ENCODE measurements at places on chromosomes 4 and X.
A peak's percentile ranks its signal among the peaks of the same experiment; 100 is the strongest.

- DNase-seq, result no peak
Measured at GRCh38 chrX:41406201-41406600, 40.9 kb upstream of the NYX start.

- DNase-seq, result no peak
Measured at GRCh38 chr4:6423575-6423974, 48.8 kb downstream of the PPP2R2C start.

DNA sequence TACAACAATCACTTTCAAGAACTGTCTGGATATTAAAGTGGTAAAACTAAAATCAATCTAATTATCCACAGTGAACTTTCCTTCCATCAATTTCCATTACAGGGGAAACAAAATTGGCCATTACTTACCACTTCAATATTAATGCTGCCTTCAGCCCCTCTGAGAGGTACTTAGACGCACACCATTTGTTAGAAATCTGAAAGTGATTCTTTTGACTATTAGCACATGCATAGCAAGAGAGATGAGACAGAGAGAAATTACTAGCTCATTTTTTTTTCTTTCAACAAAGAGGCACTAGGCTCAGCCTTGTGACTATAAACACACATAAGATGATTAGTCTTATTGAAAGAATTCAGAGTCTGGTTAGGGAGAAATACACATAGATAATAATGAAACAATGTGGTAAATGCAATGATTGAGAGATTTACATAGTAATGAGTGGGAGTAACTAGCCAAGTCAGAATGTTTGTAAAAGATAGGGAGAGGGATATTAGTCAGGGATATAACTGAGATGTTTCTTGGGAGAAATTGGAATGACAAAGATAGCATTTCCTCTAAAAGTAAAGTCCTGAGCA is 93.3 kb downstream of the YIPF7 start:
- no peak for DNase-seq

GRCh38 chr4:170465429-170465828 is 375.7 kb upstream of the AADAT start:
- DNase-seq, result no peak

- DNase-seq, result no peak
Measured at GRCh38 chrX:64394059-64394873, 986 bp downstream of the MTMR8 start.

DNA sequence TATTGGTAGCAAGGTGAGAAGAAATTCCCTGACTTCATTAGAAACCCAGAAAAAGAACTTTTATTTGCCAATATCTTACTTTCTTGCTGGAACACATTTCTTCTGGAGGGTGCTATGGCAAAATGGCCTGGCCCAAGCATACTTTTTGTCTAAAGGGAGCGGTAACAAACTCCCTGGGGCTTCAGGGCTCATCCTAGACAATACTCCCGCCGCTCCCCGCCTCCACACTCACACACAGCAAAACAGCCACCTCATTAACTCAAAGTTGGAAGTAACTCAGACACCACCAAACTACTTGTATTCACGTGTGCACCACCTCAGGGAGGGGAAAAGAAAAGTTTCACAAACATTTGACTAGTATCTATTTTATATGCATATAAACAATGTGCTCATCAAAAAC is 75.7 kb downstream of the IGSF1 start:
- no peak for DNase-seq

GRCh38 chr4:125070861-125071260 is 243.9 kb upstream of the FAT4 start:
- DNase-seq, result no peak

GRCh38 chr4:102114118-102114630 is 231.1 kb downstream of the SLC39A8 start:
- DNase-seq, result no peak

DNA sequence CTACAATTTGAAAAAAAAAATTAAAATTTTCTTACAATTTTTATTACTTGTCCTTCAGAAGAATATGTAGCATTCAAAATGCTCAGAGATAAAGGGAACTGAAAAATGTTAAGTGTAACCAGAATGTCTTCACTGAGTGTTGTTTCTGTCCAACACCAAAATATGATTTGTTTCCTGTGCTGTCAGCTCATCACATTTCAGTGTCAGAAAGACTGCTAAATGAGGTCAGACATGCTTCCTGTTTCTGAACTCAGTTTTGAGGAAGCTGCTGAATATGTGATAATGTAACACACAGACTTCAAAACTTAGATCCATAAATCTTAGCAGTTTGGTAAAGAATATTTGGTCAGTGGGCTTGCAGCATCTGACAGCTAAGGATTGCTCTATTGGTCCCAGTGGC is 1849.7 kb downstream of the PCDH7 start:
- no peak for DNase-seq

GRCh38 chrX:137051978-137052642 is 18.3 kb upstream of the GPR101 start:
- peak; percentile 75 for DNase-seq

- no peak for DNase-seq
Measured at GRCh38 chr4:171812333-171812664, 905 bp upstream of the GALNTL6 start.

DNA sequence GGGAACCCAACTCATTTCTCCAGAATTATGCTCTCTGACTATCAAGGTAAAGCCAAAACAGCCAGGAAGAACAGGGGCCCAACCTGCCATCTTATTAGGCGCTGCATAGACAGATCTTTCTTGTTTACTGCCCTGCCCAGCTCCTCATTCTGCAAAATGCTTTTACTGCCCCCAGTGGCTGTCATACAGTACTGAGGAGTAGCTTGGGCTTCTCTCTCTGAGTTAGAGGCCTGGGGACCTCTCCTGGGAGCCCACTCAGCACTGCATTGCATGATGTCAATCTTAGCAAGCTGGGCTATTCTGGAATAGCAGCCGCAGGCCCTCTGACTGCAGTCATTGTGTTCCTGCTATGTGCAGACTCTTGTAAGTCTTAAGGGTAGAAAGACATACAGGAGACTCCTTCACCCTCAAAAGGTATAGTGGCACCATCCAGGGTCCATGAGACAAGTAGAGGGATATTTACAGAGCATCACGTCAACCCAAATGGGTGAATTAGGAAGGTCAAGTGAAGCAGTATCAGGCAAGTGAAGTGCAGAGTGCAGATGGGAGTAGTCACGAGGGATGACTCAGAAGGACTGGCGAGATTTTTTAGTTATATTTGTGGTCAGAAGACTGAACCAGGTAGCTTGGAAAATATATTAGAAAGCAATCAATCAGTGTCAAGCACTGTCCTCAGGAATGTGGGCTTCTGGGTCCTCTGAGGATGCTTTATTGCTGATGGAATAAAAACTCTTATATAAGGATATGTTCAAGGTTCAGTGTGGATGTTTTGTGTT is 294.1 kb upstream of the SFRP2 start:
- peak; percentile 19 for DNase-seq

- no peak for DNase-seq
Measured at GRCh38 chr4:121227341-121227792, 63.2 kb upstream of the TNIP3 start.

GRCh38 chrX:40179283-40179682 is 81.5 kb upstream of the BCOR start:
- DNase-seq, result no peak

DNA sequence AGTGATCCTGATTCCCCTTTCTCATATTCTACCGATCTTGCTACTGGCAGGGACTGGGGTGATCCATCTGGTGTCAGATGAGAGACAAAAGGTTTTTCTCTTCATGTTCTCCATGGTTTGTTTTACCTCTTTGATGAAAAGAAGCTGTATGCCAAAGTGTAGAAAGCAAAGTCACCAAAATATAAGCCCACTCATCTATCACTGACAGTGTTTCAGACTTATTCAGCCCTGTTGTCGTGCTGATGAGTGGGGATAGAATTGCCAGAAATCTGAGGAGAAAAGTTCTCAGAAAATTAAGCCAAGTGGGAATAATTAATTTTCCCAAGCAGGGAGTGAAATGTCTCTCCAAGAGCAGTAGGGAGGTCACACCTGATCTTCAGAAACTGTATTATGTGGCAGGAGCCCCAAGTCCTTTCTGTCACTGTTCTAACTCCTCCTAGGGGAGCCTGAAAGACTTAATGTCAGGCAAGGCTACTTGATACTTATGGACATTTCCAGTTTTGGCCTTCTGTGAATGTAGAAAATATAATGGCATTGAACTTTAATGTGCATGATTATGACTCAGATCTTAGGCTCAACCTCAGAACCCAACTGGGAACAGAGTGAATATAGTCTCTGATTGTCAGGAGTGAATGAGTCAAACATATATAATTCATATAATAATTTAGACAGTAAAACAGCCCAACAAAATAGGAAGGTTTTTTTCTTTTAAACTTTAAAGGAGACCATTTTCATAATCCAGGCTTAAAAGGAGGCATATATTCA is 298.1 kb downstream of the ANKRD50 start:
- no peak for DNase-seq

- DNase-seq, result no peak
Measured at GRCh38 chrX:19571711-19572110, 56.4 kb upstream of the MAP3K15 start.

- no peak for DNase-seq
Measured at GRCh38 chr4:145912376-145912775, 26.2 kb downstream of the ZNF827 start.

- DNase-seq, result no peak
Measured at GRCh38 chr4:114782415-114783214, 184.0 kb downstream of the UGT8 start.

DNA sequence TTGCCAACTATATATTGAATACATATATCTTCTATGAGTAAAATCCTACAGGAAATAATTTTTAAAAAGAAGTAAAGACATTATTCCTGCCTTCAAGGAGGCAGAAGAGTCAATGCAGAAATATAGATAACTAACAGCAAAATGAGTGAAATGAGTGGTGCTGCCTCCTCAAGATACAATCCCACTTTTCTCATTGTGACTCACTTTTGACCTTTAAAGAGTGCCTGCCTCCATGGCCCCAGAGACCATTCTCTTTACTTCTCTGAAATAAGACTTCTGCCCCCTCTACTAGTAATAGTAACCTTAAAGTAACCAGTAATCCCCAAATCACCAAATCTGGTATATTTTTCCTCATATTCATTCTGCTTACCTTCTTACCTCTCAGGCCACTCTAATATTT is 15.5 kb downstream of the SLC10A7 start:
- DNase-seq, result no peak

DNA sequence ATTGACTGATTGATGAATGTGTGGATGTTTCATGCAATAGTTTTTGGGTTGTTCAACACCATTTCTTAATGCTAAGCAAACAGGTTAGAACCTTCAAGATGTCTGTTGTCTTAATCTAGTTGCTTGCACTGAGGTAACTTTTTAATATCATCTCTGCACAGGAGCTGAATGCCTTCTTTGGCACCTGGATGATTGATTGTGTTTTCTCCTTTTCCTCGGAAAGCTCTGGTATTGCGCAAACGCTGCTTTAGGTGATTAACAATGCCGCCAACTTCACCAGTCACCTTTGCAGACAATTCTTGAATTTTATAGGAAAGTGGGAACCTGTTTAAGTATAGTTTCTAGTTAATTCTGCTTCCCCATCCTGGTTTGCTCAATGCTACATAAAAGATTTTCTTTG is 48.2 kb downstream of the RTL9 start:
- DNase-seq, result no peak

DNA sequence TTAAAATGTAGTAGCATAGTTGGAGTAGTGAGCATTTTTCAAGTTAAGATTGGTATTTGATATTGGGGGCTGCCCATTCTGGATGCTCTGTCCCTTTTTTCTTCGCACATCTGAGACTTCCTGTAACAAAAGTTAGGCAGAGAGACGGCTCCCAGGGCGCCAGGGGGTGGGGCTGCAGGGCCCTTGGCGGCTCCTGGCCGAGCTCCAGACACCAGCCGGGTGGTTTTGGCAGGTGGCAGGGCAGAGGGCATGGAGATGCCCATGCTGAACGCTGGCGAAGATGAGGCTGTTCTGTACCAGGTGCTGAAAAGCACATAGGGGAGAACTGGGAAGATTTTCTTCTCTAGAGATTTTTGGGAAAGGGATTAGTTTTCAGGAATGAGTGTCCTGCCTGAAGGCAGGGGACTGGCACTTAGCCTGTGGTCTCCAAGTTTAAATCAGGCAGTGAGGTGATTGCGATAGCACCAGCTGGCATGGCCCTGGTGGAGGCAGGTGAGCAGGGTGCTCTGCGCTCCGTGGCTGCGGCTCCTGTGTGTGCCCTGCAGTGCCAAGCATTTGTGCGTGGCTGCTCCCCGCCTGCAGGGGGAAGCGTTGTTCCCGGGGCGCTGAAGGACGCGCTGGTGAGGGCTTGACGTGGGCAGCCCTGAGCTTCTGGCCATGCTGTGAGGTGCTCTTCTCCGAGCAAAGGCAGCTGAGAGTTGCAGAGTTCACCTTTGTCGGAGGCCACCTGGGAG is 23.6 kb upstream of the HGFAC start:
- DNase-seq, result no peak

DNA sequence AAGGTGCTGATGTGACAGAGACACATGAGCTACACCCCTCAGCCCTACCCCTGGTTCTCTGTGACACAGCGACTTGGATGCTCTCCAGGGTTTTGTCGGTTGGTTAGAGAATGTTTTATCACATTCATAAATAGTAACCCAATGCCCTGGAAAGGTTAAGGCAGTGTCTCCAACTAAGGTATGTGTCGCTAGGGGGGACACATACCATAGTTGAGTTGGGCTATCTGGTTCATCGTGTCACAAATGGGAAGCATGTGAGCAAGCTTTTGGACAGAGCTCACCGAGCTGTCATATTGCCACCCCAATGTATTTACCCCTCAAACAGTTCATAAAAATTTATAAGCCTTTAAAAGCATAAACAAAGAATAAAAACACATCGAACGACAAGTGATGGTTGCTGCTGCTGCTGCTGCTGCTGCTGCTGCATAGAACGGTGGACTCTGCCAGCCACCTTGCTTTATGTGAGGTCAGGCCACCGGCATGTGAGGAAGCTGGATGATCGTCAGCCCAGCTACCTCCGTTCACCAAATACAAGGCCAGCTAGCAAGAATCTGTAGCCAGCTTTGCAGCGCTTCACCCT is 55.9 kb downstream of the STOX2 start:
- DNase-seq, result no peak

GRCh38 chrX:70916754-70917153 is 8.2 kb upstream of the TEX11 start:
- no peak for DNase-seq

DNA sequence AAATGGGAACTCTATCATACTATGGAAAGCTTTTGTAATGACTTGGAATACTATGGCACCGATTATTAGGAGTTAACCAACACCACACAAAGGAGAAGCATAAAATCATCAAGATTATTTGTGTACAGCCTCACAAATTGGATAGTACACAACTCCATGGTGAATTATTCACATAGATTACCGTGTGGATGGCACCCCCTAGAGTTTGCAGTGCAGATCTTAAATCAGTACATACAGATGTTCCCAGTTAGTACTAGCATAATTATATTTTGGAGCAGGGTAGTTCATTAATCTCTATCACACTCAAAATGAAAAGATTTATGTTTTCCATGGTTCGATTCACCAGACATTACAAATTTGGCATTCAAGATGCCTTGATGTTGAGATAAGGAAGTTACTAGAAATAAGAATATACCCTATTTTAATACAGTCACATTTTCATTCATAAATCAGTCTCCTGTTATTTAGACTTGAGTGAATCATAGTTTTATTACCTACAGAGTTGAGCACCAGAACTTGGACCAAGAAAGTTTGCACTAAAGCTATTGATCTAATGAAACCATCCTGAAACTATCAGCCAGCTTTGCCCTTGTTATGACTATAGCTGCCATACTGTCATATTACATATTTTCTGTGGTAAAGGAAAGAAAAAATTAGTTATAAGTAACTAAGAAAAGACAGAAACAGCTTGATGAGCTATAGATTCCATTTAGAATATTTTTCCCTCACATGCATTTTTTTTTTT is 531.8 kb downstream of the GLUD2 start:
- DNase-seq, result no peak

Measured in NCI-H526 (cell line).